ENCODE measurements at places on chromosomes 16 and 17.

GRCh38 chr16:62625326-62625725 lies 589.1 kb upstream of the CDH8 start:
- DNase-seq: no peak

DNA sequence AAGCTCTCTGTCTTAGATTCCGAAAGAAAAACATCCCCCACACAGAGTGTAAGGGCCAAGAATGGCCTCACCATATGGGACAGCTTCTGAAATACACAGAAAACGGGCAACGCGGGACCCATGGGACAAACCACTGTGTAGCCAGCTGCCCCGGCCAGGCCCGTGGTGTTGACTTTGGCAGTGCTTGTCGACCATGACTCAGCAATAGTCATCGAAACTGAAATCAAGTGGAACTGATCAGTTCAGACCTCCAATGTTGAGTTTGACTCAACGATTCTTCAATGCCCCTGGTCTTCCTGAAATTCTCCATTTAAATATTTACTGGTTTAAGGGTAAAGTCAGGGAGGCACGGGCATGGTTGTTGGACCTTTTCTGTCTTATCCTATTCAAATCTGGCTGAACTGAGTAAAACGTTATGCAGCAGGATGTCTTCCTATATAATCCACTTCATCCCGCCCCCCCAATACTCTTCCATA lies 27.5 kb downstream of the ZFHX3 start:
- DNase-seq: no peak

DNA sequence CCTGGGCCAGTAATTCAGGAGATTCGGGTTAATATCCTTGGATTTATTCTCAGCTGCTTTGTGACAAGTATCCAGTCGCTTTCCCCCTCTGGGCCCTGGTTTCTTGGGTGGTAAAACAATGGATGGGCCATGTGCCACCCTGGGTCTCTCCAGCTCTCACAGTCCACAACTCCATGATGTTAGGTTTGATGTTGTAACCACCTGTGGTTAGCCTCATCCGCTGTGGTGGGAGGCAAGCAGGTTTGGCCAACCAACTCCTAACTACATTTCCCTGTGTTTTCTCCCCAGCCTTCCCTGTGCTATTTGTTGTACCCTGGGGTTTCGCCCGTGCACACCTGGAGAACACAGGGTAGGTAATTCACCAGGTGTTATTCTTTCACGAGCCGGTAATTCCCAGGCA lies 35.1 kb downstream of the GLP2R start:
- no peak for DNase-seq

DNA sequence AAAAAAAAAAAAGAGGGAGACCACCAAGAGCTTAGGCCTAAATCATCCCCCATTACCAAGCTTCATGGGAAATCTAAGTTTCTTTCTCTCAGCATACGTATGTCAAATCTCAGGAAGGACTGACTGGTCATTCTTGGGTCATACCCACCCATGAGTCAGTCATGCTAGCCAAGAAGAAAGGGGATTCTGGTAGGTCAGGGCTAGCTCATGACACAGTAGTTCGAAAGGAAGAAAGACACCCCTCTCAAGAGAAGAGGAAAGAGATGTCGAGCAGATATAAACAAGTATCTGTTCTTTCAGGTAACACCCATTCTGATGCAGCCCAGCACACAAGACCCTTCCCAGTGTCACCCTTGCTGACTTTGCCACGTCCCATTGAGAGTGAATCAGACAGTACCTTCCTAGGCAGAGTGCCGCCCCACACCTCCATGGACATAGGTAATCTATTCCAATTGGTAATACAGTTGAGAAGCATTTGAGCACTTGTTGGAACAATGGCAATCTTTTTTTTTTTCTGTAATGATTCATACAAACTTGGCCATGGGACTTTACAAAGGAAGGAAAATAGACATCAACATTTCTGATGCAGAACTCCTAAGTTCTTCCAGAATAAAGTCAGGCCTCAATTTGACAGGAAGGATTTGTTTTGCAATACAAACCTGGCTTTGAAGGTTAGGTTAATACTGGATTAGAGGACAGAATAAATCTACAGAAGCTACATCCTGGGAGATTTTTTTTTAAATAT lies 38.2 kb downstream of the COPRS start:
- no peak for DNase-seq

DNA sequence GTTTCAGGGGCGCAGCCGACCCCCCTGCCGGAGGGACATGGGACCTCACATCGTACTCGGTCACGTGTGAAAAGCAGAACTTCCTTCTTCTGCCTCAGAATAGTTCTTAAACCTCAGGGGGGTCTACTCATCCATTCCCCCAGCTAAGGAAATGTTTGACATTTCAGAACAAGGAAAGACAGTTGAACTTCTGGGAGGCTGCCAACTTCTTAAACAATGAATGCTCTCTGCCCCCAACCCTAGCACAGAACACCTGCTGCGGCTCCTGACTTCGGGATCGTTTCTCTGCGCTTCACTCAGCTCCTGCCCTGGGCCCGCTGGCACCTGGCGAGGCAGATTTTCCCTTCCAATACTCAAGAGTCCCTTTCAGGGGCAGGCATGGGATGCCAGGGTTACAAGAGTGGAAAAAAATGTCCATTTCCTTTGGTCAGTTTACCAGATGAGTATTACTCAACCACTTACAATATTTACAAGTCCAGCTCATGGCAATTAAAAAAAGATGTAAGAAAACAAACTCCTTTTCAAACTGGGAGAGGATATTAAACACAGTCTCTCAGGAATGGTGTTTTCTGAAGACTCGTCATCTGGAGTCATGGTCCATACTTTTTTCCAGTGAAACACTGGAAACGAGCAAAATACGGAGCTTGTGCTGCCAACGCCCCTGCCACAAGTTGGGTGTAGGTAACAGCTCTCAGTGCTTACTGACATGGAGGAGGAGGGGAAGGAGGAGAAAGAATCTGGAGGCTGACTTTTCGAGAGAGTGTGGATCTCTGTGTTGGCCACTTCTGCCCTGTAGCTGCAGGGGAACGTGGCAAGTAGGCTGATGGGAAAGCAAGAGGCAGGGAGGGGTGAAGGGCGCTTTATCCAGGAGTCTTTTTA lies 235.7 kb downstream of the NTN1 start:
- DNase-seq: no peak

DNA sequence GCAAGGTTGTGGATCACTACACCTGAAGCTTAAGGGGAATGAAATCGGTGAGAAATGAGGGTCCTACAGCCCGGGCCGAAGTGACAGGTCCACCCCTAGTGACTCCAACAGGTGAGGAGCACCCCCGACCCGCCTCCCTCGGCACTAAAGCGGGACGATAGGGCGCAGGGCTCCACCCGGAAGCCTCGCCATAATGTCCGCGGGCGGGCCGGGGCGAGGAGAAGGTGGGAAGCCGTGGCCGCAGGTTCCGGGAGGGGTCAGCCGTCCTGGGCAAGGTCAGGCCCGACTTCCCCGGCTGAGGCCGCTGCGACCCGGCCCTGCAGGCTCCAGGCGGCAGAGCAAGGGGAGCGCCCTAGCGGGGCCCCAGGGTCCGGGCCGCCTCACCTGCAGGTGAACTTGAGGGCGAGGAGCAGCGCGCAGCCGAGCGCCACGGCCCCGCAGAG lies 543 bp downstream of the TXNDC11 start:
- no peak for DNase-seq

DNA sequence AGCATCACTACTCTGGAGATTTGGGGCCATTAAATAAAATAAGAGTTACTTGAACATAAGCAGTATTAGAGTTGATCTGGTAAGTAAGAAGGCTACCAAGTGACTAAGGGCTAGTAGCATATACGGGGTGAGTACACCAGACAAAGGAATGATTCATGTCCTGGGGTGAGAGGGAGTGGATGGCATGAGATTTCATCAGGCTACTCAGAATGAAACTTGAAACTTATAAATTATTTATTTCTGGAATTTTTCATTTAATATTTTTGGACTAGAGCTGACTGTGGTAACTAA lies 2.3 kb downstream of the SLFN5 start:
- no peak for DNase-seq

DNA sequence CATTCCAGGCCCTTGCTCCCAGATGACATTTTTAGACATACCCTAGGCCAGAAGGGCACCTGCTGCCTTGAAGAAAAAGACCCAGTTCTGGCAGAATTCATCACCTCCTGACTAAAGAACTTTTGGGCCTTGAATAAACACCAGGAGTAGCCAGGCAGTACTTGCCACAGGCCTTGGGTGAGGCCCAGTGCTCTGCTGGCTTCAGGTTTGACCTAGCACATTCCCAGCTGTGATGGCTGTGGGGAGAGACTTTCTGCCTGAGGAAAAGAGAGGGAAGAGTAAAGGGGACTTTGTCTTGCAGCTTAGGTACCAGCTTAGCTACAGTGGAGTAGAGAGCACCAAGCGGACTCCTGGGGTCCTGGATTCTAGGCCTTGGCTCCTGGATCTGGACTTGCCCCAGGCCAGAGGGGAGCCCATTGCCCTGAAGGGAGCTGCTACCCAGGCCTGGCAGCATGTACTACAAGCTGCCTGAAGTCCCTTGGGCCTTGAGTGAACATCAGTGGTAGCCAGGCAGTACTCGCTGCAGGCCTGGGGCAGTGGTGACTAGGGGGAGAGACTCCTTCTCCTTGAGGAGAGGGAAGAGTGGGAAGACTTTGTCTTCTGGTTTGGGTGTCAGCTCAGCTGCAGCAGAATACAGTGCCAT lies 44.3 kb downstream of the ABCA8 start:
- DNase-seq: no peak

- no peak for DNase-seq
Observed at GRCh38 chr17:57677301-57677700, 67.8 kb downstream of the CCDC182 start.

GRCh38 chr16:60605176-60605575 lies 1431.1 kb downstream of the CDH8 start:
- no peak for DNase-seq

GRCh38 chr16:85931596-85932402 lies 32.8 kb downstream of the IRF8 start:
- no peak for DNase-seq

DNA sequence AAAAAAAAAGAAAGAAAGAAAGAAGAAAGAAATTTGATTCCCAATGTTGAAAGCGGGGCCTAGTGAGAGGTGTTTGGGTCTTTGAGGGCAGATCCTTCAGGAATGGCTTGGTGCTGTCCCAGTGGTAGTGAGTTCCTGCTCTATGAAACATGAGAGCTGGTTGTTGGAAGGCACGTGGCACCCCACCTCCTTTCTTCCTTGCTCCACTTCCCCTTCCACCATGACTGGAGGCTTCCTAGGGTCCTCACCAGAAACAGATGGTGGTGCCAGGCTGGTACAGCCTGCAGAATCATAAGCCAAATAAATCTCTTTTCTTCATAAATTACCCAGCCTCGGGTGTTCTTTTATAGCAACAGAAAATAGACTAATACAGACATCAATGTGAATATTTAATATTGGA lies 147.3 kb upstream of the KCNJ18 start:
- no peak for DNase-seq

DNA sequence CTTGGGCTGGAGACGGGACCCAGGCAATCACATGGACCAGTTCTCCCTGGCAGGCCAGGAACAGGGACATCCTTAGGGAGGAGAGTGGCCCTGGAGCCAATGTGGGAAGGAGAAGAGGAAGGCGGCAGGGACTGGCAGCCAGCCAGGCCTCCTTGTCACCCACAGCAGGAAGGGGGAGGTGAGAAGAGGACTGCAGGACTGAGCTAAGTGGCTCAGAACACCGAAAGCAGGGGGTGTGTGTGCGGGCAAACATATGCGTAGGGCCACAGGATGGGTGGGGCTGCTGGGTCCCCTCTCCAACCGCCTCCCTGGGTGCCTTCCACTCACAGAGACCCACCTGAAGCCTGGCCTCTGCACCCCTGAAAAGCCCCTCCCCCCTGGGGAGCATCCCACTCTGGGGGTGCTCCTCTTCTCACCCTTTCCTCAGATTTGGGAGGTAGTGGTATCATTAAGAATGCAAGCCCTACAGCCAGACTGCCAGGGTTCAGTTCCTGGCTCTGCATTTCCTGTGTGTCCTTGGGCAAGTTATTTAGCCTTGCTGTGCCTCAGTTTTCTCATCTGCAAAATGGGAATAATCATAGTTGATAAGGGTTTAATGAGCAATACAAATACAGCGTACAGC lies 8.1 kb downstream of the PNMT start:
- DNase-seq: peak; percentile 59

DNA sequence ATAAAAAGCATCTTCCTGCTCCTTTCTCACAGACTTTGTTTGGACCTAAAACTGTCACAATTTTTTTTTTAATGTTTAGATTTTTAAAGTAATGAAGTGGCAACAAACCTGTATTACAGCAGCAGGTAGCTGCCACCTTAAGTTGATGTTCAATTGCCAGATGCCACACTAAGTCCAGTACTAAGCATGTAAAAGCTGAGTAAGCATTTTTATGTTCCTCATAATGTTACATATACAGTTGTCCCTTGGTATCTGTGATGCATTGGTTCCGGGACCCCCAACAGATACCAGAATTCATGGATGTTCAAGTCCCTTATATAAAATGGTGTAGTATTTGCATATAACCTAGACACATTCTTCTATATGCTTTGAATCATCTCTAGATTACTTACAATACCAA lies 45.1 kb downstream of the TNRC6A start:
- no peak for DNase-seq

GRCh38 chr17:5110816-5111215 lies 862 bp downstream of the ZNF232 start:
- DNase-seq: no peak

- no peak for DNase-seq
Observed at GRCh38 chr16:65313936-65314626, 192.2 kb upstream of the CDH11 start.

- DNase-seq: no peak
Observed at GRCh38 chr17:40253565-40253964, 34.1 kb upstream of the CDC6 start.

GRCh38 chr17:80919331-80920311 lies 72.0 kb upstream of the CHMP6 start:
- no peak for DNase-seq

DNA sequence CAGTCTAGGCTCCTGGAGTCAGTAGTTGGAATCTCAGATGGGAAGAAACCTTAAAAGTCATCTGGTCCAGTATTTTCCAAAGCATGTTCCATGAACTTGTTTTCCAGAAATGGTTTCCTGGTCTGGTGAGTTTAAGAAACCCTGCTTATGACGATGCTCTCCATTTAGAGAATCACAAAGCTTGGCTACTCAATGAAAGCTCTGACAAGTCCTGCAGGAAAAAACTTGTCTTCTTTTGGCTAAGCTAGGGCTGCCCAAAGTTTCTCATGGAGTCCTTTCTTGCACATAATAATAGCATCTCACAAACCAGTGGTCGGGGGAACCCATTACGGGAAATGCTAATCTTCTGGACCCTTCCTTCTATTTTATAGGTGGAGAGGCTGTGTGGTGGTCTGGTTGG lies 5.5 kb upstream of the NKD1 start:
- no peak for DNase-seq

- DNase-seq: no peak
Observed at GRCh38 chr17:9028202-9028987, 7.1 kb downstream of the NTN1 start.

DNA sequence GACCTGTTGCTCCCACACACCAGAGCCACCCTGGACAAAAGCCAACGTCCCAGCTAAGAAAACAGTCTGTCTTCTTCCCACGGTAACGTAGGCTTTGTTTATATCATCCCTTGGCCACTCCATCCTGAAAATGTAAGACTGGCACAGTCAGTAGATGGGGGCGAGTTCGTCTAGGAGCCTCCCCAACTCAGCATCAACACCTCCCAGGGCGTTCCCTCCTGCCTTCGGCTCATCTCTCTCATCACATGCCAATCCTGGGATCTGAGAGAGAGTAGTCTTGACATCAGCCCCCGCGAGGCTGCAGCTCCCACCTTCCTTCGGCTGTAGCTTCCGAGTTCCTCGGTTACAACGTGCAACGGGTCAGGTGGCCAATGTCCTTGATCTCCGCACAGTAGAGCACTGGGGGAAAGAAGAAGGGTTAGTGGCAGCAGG lies 894 bp downstream of the RNF227 start:
- DNase-seq: peak; percentile 46

- DNase-seq: no peak
Observed at GRCh38 chr16:8943966-8944759, 19.5 kb downstream of the USP7 start.

All from NCI-H187 (cell line).